ENCODE measurements at places on chromosomes 12 and 14.

GRCh38 chr14:38838049-38838978 lies 264.7 kb downstream of the SEC23A start:
- no peak for DNase-seq

DNA sequence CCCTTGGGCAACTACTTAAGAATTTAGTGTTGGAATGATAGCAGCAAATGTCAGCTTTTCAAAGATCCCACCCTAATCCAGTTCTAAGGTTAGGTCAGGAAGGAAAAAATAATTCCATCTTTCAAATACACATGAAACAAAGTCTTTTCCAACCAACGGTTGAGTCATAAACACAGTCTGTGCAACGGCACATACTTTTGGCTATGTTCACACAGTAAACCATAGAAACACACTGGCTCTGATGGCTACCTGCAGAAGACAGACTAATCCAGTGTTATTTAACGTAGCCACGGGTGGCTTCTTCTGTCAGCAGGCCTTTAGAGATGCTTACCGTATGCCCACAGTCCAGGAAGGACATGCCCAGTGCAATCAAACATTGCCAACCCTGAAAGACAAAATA lies 35.7 kb downstream of the HIGD1C start:
- DNase-seq, result no peak

- peak; percentile 17 for DNase-seq
These were observed 5.8 kb upstream of the PHLDA1 start for GRCh38 chr12:76037130-76038103.

DNA sequence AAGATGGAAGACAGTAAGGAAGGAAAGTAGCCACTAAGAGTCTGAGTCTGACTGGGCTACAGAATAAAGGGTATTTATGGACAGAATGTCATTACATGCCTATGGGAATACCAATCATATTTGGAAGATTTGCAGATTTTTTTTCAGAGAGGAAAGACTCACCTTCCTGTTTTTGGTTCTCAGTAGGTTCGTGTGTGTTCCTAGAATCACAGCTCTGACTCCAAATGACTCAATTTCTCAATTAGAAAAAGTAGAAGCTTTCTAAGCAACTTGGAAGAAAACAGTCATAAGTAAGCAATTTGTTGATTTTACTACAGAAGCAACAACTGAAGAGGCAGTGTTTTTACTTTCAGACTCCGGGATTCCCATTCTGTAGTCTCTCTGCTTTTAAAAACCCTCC lies 15.4 kb upstream of the PAPLN start:
- no peak for DNase-seq

- DNase-seq, result no peak
These were observed 11.5 kb upstream of the LGMN start for GRCh38 chr14:92759679-92760523.

DNA sequence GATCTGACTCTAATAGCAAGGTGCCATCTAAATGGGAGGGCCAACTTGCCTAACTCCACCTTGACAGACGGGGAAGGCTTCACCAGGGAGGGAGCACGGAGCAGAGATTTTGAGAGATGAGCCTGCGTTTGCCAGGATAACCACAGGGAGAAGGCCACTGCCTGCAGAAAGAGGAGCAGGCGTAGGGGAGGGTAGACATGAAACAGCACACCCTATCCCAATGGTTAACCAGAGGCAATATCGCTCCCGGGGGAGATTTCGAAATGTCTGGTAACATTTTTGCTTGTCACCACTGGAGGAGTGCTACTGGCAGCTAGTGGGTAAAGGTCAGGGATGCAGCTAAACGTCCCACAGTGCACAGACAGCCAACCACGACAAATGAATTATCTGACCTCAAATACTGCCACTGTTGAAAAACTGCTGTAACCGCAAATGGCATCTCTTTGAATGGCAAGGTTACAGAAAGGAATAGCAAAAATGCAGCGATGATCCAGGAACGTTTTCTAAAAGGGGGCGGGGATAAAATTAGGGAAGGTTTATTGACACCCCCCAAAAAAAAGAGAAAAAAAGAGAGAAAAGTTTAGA lies 126.0 kb upstream of the ATF7IP start:
- no peak for DNase-seq

DNA sequence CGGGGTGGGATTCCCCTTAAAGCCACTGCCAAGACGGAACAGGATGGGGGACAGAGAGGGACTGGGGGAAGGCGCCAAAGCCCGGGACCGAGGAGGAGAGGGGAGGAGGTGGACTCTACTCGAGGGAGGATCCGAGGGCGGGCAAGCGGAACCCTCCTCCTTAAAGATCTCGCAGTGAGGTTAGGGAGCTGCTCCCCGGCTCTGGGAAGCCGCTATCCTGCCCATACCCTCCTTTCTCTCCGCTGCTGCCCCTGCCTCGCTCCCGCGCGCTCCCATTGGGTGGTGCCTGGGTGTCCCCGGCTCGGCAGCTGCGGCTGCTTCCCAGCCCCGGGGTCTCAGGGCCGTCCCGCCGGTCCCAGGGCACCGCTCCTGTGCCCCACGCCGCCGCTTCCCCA lies 16.4 kb downstream of the KRT18 start:
- no peak for DNase-seq

GRCh38 chr14:61953602-61954001 lies 191.4 kb downstream of the SNAPC1 start:
- DNase-seq, result no peak

GRCh38 chr12:11684393-11684792 lies 34.9 kb downstream of the ETV6 start:
- DNase-seq, result no peak

DNA sequence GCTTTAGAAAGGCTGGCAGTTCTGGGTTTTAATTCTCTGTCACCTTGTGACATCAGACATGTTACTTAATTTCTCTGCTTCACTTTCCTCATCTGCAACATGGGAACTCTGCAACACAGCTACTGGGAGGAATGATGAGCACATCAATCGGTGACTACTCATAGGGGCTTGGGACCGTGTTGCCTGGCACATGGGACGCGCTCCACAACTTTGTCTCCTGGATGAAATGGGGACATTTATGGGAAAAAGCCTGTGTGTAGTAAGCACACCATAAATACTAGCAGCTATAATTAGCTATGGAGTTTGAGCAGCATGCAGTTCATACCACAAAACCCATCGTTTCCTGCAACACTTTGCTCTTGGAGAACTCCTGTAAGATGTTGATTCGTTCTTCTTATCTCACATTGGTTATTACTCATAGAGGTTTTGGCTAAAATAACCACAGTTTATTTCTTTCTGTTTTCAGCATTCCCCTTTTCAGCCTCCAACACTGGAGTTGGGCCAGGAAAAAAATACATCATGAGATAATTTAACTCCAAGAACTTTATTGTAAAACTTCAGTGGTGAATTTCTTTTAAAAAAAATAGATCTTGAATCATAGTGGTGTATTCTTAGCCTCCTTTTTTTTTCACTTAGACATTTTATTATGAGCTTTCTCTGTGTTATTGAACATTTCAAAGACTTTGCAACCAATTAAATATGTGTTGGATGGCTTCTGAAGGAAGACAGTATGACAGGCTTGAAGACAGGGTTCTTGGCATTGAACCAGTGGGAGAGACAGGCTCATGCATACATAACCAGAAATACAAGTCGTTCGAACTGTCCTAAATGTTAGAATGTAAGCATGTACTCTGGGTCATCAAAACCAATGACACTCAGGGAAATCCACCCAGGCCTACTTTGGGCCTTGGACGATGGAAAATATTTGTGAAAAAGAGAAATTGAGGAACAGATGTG lies 72.7 kb downstream of the RIN3 start:
- DNase-seq, result peak; percentile 80

DNA sequence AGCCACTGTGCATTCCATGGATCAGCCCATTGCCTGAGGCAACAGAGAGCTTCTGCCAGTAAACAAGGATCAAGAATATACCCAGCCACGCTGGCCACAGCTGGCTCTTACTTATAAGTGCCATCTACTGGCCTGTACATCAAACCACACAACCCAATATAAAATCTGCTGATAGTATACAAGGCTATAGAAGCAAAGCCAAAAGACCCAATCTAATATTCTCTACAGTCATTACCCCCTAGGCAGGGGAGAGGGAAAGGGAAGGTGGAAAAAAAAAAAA lies 4.4 kb upstream of the FAM186B start:
- no peak for DNase-seq

DNA sequence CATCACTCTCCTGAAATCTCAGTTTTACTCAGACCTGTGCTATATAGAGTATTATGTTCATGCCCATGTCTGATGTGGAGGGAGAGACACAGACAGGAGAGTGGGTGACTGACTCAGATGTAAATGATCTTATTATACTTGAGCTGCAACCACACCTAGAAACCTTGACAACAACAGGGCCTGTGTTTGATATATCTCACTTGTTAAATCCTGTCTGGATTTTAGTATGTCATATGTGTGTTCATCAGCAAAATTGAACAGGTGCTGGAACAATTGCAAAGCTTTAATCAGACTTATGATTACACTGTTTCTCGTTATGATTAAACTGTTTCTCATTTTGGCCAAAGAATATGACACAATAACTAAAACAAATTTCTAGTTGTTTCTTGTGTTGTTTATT lies 37.7 kb downstream of the DIP2B start:
- no peak for DNase-seq

GRCh38 chr12:32947206-32948067 lies 50.9 kb upstream of the PKP2 start:
- no peak for DNase-seq

DNA sequence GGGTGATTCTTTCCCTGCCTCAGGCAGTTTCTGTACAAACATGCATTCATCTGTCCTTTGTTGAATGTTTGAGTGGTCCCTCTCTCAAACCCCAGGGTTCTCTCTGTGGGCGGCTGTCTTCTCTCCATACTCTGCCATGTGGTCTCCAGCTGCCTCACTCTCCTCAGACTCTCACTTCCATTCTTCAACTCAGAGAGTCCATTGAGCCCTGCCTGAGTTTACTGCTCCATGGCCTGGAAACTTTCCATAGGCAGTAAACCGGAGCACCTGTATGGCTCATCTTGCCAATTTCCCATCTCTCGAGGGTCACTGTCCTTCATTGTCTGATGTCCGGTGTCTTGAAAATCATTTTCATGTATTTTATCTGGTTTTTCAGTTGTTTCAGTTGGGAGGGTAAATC lies 11.3 kb downstream of the C14orf132 start:
- DNase-seq, result no peak

DNA sequence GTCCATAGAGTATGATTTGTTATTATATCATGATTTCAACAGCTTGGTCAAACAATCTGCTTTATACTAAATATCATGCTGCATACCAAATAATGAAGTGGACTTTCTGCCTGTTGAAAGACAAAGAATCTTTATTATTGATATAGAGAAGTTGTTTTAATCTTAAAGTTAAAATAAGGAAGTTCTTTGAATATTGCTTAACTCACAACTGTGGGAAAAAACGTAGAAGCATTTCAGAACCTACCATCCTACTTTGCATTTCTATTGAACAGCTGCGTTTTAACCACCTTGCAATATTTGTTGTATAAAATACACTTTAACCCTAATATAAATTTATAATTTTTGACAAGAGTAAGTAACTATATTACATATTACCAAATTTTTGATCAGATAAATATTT lies 22.9 kb upstream of the ARL1 start:
- no peak for DNase-seq

DNA sequence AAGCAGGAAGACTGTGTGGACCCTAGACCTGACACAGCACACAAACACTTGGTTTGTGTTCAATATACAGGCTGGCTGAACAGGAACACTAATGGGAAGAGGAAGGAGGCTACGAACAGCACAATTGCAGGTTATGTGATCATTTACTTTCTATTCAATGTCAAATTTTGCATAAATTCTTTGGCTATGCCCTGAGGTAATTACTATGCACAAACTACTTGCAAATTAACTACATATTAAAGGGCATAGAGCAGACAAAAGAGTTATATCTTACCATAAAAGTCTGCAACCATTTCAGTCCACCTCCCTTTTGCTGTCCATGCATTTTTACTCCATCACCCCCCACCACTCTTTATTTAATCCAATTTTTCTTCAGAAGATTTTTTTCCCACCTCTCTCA lies 291.2 kb upstream of the TMTC1 start:
- no peak for DNase-seq

DNA sequence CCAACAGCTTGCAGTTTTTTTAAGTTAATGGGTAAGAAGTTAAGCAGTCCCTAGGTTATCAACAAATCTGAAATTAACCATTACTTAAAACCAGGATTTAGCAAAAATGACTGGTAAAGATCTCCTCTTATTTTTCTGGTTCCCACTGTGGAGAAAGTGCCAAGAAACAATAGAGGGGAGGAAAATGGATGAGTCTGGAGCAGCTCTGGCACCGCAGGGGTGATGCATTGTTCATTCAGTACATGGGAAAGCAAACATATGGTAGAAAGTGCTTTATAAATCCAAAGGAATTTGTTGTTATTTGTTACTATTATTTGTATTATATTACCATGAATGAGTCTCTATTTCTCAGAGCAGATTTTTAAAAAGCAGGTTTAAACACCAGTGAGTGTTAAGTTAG lies 92.2 kb downstream of the DYRK2 start:
- no peak for DNase-seq

- no peak for DNase-seq
These were observed 247.9 kb downstream of the NELL2 start for GRCh38 chr12:44628180-44628579.

DNA sequence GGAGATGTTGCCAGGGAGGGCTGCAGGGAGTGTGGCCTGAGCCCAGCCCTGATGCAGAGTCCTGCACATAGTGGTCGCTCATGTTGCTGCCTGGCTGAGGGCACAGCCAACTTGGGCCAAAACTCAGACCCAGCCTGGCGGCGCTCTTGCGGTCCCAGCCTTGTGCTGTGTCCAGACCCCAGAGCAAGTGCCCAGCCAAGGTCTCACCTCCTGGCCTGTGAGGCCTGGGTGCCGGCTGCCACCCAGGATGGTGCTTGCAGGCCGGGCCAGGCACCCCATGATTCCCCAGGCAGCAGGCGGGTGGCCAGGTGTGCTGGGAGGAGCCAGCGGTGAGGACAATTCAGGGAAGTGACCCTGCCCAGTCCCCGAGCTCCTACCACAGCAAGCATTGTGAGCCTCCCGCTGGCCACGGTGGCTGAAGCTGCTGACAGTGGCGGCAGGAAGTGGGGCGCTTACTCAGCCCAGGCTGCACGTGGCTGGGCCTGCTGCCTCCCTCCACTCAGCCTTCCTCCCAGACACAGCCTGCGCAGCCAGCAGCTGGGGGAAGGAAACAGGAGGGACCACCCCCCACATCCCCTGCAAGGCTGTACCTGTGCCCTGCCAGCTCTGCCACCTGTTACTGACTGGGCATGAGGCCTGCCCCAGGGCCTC lies 17.7 kb upstream of the PGF start:
- no peak for DNase-seq

DNA sequence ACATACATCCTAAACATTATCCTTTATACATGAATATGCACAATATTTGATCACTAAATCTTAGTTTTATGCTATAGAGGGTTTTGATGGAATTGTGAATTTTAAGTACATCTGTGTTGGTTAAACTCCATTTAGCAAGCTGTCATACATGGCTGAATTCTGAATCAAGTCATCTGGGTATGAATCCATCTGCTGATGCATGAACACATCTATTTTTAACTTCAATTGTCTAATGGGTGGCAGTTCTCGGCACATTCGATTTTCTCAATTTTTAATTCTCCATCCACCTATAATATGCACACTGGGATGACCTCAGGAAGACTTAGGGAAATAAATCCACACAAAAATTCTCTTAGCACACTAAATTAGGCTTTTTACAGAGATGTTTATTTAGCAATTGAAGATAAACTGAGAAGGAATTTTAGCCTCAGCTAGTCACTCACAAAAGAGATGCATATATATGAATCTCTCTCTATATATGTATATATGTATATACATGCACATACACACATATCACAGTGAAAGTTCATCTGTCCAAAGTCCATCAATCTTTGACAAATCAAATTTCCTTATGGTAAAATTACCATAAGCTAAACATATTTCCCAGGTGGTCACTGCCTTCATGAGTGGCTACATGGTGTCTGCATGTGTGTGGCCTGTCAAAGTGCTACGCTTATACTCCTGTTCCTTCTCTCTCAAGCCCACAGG lies 44.5 kb upstream of the VPS33A start:
- DNase-seq, result no peak
